PC-9 (cell line): ENCODE measurements at places on chromosomes 1 and 21.

- H3K27me3 ChIP-seq: no peaks in the 10 kb centered on the region
- no peak overlapping the region for H3K27ac ChIP-seq
- H3K4me1 ChIP-seq: no peaks in the 10 kb centered on the region
- no peak overlapping the region for H3K4me3 ChIP-seq
- H3K36me3 ChIP-seq: no peaks in the 10 kb centered on the region
Measured at GRCh38 chr1:235270625-235271024, 57.4 kb downstream of the ARID4B start.

DNA sequence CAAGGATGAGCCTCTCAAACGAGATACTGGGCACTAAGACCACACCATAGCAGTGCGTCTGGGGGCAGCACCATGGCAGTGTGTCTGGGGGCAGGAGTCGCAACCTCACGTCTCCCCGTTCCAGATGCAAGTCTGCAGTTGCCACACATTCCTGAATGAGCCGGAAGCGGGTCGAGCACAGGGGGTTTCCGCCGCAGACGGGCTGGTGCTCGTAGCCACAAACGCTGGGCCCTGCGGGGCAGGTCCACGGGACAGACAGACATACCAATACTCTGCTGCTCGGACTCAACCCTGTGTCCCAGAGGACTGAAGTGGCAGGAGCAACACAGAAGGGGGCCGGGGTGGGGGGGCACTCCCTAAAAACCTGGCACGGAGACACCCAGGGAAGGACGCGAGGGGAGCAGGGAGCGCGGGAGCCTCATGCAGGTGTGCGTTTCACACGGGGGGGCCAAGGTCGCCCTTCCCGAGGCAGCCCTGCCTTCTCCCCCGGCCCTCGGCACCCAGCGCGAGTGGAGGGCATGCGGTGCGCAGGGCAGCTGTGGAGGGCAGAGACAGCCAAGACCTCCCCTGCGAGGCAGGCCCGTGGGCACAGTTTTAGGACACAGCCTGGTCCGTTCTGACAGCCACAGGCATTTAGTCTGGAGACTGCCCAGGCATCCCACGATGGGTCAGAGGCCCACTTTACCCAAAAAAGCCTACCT, 24.5 kb downstream of the PTTG1IP start:
- no peaks in the 10 kb centered on the region for H3K4me1 ChIP-seq
- no peaks in the 10 kb centered on the region for H3K36me3 ChIP-seq
- DNase-seq: no peak
- no peaks in the 10 kb centered on the region for H3K27me3 ChIP-seq

GRCh38 chr1:3777078-3777547, 4.6 kb downstream of the SMIM1 start:
- H3K27ac ChIP-seq: no peak overlapping the region
- H3K36me3 ChIP-seq: peaks cover 11% of the 10 kb centered on the region; the same call in 1 of the 2 replicates
- no peaks in the 10 kb centered on the region for H3K4me1 ChIP-seq
- no peak for DNase-seq
- H3K27me3 ChIP-seq: no peaks in the 10 kb centered on the region
- H3K4me3 ChIP-seq: no peak overlapping the region

DNA sequence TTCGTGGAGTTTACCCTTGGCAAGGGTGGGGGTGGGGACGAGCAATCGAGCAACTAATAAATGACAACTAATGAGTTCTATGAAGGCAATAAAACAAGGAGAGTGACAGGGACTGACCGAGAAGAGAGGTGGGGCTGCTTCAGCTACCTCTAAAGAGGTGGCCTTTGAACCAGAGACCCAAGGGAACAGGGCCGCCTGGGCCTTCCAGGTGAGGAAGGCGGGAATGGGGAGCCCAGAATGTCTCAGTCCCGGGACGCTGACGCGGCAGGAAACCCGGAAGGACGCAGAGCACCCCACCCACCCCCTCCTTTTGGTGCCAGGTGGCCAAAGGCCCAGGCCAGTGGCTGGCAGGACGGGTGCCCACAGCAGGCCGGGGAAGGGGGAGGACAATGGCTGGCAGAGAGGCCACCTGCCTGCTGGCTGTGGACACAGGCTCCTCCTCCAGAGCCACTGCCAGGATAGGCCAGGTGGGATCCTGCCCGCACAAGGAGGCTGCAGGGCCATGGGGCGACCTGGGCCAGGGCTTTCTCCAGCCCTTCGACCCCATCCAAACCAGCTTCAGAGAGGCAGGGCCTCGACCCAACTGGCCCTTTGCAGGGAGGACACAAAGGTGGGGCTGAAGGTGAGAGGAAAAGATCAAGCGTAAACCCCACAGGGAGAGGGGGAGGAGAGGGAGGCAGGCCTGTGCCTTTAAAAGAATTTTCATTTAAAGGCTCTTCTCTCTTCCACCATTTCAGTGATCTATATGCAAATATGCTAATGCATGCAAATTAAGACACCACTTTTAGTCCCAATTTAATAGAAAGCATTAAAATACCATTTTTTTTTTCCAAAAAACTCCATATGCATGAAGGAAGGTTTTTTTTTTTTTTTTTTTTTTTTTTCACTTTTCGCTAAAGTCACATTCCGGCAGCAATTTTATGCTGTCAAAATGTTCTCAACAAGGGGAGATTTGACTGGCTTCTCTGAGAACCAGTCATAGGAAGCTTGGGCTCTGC, 58.1 kb downstream of the CASZ1 start:
- H3K27me3 ChIP-seq: no peaks in the 10 kb centered on the region
- H3K4me1 ChIP-seq: no peaks in the 10 kb centered on the region
- no peak for DNase-seq
- no peaks in the 10 kb centered on the region for H3K36me3 ChIP-seq
- H3K27ac ChIP-seq: no peak overlapping the region

GRCh38 chr1:59261537-59261936, 35.4 kb upstream of the FGGY start:
- DNase-seq: no peak
- H3K4me1 ChIP-seq: no peaks in the 10 kb centered on the region
- H3K27ac ChIP-seq: no peak overlapping the region

DNA sequence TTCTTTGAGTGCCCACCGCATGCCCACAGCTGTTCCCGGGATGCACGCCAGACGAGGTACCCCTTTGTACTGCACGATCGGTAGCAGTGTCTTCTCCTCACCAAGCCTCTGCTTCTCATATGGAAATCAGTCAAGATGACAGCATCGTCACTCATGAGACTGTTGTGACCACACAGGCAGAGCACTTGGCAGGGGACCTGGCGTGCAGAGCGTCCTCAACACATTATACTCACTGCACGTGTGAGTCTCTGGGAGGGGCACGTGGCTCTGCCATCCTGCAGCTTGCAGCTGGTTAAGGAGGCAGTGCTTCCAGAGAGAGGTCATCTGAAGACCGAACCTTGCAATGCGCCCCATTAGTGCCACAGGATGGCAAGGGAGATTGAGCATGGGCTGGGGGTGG, 266.8 kb downstream of the NPHP4 start:
- no peak for DNase-seq
- H3K4me3 ChIP-seq: no peak overlapping the region
- no peaks in the 10 kb centered on the region for H3K36me3 ChIP-seq
- H3K4me1 ChIP-seq: no peaks in the 10 kb centered on the region
- H3K27me3 ChIP-seq: peaks cover 76% of the 10 kb centered on the region
